ENCODE measurements at places on chromosomes 16 and 17.

DNA sequence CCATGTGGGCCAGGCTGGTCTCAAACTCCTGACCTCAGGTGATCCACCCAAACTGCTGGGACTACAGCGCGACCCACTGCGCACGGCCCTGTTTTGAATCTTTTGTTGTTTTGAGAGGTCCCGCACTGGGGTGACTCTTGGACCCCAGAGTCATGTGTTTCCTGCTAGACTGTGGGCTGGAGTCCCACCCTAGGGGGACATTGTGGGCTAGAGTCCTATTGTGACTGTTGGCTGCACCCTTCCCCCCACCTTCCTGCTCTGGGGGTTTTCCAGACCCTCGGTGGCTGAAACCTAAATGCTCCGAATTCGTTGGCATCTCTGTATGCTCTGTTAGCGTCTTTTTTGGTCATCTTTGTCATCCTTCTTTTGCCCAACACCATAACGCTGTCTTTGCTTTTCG, 16.0 kb downstream of the NUPR1 start:
- DNase-seq: no peak

DNA sequence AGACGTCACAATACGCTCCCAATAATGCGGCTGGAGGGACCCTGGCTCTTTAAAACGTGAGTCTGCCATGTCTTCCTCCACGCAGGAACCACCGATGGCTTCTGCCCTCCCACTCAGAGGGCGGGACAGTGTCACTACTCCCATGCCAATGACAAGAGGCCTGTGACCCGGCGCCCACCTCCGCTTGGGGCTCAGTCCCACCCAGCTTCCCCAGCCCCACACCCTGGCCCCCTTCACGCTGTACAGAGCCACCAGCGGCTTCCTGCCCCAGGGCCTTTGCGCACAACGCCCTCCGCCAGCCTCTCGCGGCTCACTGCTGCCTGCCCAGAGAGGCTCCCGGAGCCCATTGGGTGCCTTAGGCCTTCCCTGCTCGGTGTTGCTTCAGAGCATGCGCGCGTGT, 29.5 kb upstream of the ZNF469 start:
- no peak for DNase-seq

GRCh38 chr17:80667462-80668277, 123.0 kb downstream of the RPTOR start:
- no peak for DNase-seq

DNA sequence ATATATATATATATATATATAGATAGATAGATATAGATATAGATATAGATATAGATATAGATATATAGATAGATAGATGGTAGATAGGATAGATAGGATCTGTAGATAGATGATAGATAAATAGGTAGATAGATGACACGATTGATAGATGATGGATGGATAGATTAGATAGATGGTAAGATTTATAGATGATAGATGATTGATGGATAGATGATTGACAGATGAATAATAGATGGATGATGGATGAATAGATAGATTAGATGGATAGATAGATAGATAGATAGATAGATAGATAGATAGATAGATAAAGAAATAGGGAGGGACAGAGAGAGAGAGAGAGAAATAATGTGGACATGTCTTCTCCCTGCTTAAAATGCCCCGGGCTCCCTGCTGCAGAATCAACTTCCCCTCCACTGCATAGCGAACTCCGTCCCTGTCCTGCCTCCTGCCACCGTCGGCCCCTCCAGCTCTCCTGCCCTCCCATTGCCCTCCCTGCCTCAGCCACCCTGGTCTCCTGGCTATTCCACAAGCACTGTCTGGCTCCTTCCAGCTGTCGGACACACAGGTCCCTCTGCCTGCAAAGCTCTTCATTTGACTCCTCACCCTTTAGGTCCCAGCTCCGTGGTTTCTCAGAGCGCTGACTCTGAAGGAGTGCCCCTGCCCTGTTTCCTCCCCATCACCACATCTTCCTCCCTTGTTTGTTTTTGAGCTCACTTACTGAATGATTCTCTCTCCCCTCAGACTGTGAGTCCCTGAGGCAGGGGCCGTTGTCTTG, 254.0 kb downstream of the KATNIP start:
- no peak for DNase-seq

DNA sequence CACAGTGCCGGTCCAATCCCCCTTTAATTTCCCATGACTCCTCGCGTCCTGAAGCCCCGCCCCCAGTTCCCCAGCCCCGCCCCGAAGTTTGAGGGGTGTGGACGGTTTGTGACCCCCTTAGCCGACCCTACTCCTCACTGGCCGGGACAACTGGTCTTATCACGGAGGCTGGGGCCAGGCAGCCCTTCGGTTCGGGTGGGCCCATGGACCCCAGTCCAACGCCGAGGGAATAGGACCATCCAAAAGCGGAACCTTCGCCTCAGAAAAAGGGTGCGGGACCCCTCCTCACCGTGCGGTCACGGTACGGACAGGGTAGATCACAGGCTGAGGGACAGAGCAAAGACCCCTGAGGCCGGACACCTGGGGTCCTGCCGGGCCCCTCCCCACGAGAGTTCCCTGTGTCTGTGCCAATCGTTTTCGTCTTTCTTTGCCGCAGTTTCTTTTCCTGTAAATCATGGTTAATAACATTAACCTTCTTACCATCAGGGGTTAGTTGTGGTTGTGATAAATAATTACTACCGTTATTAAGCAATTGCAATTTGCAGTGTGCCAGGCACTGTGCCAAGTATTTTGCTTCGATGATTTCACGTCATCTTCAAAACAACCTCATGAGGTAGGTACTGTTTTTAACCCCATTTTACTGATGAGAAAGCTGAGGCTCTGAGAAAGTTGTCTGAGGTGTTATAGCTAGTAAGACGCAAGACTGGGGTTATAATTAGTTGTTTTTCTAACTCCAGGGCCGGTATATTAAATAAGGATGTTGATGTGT, 543 bp downstream of the TMUB2 start:
- no peak for DNase-seq

DNA sequence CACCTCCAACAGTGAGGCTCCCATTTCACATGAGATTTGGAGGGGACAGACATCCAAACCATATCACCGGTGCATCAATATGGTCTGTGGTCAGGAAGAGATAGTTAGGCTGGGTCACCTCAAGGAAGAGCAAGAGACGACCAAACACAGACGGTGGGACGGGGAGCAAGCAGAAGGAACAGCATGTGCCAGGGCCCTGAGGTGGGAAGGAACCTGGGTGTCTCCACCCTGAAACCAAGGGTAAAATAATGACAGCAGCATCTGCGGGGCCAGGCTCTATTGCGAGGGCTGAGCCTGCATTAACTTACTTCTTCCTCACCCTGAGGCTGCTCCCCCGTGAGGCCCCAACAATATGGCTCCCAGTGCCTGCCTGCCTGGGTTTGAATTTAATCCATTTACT, 8.9 kb upstream of the PRSS21 start:
- no peak for DNase-seq

Data from skeletal muscle cell (primary cell).